Cardiac muscle cell (in vitro differentiated cells and primary cell): ENCODE measurements at places on chromosomes 2 and 18. TPM values are rescaled to one million over a fixed set of nuclear protein-coding genes. Genes with fewer than 3 reads are reported as not detected.

IL36B gene
- not detected in 2 replicates for total RNA-seq

CYRIA gene
- total RNA-seq = 0.63 and 2.2 TPM in 2 replicates

SCG2 gene
- 0.07 TPM in 1 of 2 replicates, not detected in the other for total RNA-seq

DPP10 gene
- 1.4 and 1.7 TPM in 2 replicates for total RNA-seq

GAL3ST2 gene
- 0.18 and 1.2 TPM in 2 replicates for total RNA-seq

SCYGR4 gene
- total RNA-seq = not detected in 2 replicates

COLEC11 gene
- total RNA-seq = 4.7 and 5.4 TPM in 2 replicates

RGPD3 gene
- 0.25 and 0.45 TPM in 2 replicates for total RNA-seq

MC2R gene
- not detected in 2 replicates for total RNA-seq

GALNT5 gene
- total RNA-seq = 2.0 and 2.4 TPM in 2 replicates

ITGA6 gene
- 20.5 and 28.3 TPM in 2 replicates for total RNA-seq

ATOH8 gene
- total RNA-seq = 10.6 and 12.6 TPM in 2 replicates

SERPINB10 gene
- total RNA-seq = not detected in 2 replicates

SETBP1 gene
- total RNA-seq = 10.7 and 30.6 TPM in 2 replicates

MCEE gene
- total RNA-seq = 32.7 and 32.8 TPM in 2 replicates

MYL1 gene
- 2.2 TPM in 1 of 2 replicates, not detected in the other for total RNA-seq

CPLX4 gene
- not detected in 2 replicates for total RNA-seq

BOLL gene
- 0.28 TPM in 1 of 2 replicates, not detected in the other for total RNA-seq

CHRND gene
- total RNA-seq = 0.09 TPM in 1 of 2 replicates, not detected in the other

STARD6 gene
- not detected in 2 replicates for total RNA-seq

ARMC9 gene
- 18.3 and 27.4 TPM in 2 replicates for total RNA-seq

PFN4 gene
- 3.2 TPM in 1 of 2 replicates, not detected in the other for total RNA-seq

VWA3B gene
- 0.09 and 0.67 TPM in 2 replicates for total RNA-seq

HMSD gene
- total RNA-seq = 0.14 TPM in 1 of 2 replicates, not detected in the other

OSBPL6 gene
- total RNA-seq = 0.60 and 1.6 TPM in 2 replicates

IRS1 gene
- total RNA-seq = 18.5 and 40.4 TPM in 2 replicates

ING5 gene
- total RNA-seq = 39.4 and 53.6 TPM in 2 replicates

CNRIP1 gene
- 6.9 and 8.8 TPM in 2 replicates for total RNA-seq

DPYSL5 gene
- total RNA-seq = 4.1 and 4.5 TPM in 2 replicates

REG1B gene
- total RNA-seq = not detected in 2 replicates

CHAC2 gene
- 2.8 and 3.0 TPM in 2 replicates for total RNA-seq

LRATD1 gene
- total RNA-seq = 1.1 and 1.5 TPM in 2 replicates

SH3BP4 gene
- 55.0 and 71.3 TPM in 2 replicates for total RNA-seq

ACMSD gene
- total RNA-seq = not detected in 2 replicates

LAMA3 gene
- 0.18 and 0.39 TPM in 2 replicates for total RNA-seq

BCL2 gene
- total RNA-seq = 0.70 and 0.98 TPM in 2 replicates
